Kidney (tissue), 22 donors: ENCODE measurements at places on chromosomes 7 and 10.

GRCh38 chr7:26200038-26200443 is 505 bp downstream of the HNRNPA2B1 start:
- DNase-seq, result peak; percentile 81

DNA sequence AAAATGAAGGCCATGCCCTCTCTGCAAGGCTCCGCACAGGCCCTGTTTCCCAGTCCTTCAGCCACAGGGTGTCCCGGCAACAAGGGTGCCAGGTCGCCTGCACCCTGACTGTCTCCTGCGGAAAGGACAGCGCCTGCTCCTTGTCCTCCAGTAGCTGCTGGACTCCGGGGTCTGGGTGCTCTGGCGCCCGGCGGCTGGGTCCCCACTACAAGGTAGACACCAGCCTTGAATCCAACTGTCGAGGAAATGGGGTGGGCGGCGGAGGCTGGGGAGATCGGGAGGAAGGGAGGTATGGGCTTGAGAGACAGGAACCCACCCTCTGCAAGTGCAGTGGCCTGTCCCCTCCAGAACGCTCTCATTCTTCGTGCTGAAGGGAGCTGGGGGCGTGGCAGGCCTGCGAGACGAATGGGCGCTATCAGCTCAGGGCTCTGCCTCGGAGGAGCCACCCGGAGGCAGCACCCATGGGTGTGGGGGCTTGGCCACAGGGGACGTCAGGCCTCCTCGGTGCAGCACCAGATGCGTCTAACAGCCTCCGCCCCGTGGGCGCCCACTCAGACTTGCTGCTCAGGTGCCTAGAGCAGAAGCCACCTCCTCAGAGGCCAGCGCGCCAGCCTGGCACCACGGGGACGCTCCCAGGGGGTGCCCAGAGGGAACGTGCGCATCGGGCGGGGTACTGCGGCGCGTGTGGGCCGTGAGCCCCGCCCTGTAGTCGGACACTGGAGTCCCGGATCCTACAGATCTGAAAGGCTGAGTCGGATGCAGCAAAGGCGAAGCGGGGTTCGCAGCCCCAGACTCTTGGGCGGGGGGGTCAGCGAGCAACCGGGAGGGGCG is 15.6 kb downstream of the ADAM8 start:
- DNase-seq, result peak; percentile 91

DNA sequence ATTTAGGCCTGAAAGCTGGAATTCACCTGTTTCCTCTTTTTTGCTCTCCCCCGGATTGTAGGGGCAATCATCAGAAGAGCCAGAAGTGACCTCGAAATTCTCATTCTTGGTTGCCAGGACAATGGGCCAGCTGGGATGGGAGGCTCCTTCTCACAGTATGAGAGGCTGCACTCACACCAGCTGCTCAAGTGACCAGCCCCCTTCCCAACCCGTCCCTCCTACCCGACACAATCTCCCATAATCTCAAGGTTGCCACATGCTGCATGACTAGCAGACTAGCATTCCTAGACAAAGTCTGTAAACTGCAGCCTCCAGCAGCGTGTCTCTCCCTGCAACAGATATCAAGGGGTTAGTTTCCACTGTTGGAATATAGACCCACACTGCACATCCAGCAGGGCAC is 110.3 kb downstream of the C1GALT1 start:
- no peak for DNase-seq

GRCh38 chr7:157268540-157268939 is 68.3 kb upstream of the DNAJB6 start:
- DNase-seq, result no peak

GRCh38 chr10:99236627-99237309 is 1.1 kb upstream of the HPSE2 start:
- no peak for DNase-seq

DNA sequence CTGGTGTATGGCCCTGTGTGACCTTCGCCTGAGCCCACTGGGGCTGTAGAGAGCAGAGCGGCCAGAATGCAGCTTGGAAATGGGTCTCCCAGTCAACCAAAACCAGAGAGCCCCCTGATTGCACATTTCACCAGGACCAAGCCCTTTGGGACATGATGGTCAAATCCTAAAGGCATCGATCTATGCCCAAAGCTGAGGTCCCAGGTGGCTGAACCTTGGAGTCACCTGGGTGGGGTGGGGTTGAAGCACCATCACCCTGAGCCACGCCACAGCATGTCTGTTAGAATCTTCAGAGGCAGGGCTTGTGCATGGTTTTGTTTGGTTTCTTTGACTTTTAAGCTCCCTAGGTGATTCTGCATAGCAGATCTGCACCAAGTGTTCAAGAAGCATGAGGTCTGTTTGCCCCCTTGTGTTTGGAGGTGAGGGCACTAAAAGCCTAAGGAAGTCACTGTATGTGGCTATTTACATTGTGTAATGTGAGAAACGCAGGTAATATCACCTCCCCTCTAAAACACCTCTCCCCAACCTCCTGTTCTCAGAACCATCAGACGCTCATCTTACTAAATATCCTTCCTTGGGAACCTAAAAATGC is 9.6 kb downstream of the PKD1L1 start:
- no peak for DNase-seq

- no peak for DNase-seq
These were observed 25.1 kb downstream of the ICA1 start for GRCh38 chr7:8236780-8237407.

DNA sequence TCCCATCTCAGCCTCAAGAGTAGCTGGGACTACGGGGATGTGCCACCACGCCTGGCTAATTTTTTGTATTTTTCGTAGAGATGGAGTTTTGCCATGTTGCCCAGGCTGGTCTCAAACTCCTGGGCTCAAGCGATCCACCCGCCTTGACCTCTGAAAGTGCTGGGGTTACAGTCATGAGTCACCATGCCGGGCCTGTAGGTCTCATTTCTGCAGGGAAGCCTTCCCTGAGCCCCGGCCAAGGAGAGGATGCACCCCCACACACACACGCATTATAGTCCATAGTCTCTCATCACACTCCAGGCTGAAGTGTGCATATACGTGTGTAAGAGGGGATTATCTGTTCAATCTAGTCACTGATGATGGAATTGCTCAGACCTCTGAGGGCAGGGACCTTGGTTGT is 29.3 kb downstream of the KCNMA1 start:
- DNase-seq, result no peak
